ENCODE measurements at places on chromosomes 6 and 20. TPM values are rescaled to one million over a fixed set of nuclear protein-coding genes. Genes with fewer than 3 reads are reported as not detected.

SRSF6 gene
- polyA plus RNA-seq = 182 TPM

BPIFB4 gene
- not detected for polyA plus RNA-seq

ADGRF4 gene
- polyA plus RNA-seq = not detected

DNA sequence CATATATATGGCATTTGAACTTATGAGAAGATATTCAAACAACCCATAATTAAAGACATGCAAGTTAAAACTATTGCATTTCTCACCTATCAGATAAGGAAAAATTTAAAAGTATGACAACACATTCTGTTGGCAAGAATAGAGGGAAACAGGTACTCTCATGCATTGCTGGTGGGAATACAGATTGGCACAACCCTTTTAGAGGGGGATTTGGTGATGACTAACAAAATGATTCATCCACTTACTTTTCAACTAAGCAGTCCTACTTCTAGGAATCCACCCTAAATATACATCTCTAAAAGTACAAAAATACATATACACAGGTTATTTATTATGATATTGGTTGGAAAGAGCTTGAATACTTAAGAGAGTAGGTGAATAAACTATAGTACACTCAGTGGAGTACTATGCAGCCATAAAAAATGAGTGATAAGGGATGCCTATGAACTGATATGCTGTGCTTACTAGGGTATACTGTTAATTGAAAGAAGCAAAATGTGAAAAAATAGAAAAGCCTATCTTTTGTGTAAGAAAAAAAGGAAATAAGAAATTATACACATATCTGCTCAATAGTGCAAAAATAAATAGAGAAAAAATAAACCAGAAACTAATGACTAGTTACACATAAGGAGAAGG, 42.2 kb downstream of the ADAT2 start:
- no peak for DNase-seq

- DNase-seq = no peak
Measured at GRCh38 chr6:47404435-47404834, 73.2 kb upstream of the CD2AP start.

- DNase-seq = no peak
Measured at GRCh38 chr20:6920991-6921613, 153.6 kb downstream of the BMP2 start.

GRCh38 chr6:14729129-14729871, 516.6 kb upstream of the JARID2 start:
- no peak for DNase-seq
